ENCODE measurements at places on chromosomes 7 and 10. TPM values are rescaled to one million over a fixed set of nuclear protein-coding genes. Genes with fewer than 3 reads are reported as not detected.

- no peak for DNase-seq
Observed at GRCh38 chr7:41882745-41883420, 180.0 kb upstream of the INHBA start.

- DNase-seq: no peak
Observed at GRCh38 chr10:11147722-11148121, 130.1 kb downstream of the CELF2 start.

DNA sequence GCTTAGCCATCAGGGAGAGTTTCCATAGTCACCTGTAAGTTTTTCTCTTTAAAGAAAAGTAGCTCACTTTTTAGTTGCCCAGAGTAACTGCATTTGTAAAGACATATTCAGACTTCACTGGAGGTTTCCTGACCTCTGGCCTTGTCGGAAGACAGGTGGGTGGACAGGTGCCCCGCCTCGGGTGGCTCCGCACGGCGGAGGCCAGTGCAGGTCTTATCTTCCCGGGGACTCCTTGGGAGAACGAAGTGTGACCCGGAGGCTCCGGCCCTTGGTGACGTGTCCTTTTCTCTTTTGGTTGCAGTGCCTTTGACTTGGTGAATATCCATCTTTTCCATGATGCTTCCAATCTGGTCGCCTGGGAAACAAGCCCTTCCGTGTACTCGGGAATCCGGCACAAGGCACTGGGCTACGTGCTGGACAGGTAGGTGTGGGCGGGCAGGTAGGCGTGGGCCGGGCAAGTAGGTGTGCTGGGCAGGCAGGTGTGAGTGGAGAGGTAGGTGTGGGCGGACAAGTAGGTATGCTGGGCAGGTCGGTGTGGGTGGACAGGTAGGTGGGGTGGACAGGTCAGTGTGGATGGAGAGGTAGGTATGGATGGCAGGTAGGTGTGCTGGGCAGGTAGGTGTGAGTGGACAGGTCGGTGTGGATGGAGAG is 75.8 kb downstream of the NKX6-2 start:
- DNase-seq: peak; percentile 53

GRCh38 chr7:79458796-79459195 is 5.3 kb upstream of the MAGI2 start:
- no peak for DNase-seq

- peak; percentile 82 for DNase-seq
Observed at GRCh38 chr10:30027057-30028005, 32.1 kb downstream of the JCAD start.

- no peak for DNase-seq
Observed at GRCh38 chr7:38374507-38374906, 101.1 kb upstream of the TARP start.

GRCh38 chr7:19482628-19483027 is 226.2 kb downstream of the POLR1F start:
- DNase-seq: no peak

GRCh38 chr7:158323741-158324396 is 263.8 kb downstream of the PTPRN2 start:
- no peak for DNase-seq

- DNase-seq: no peak
Observed at GRCh38 chr7:140005754-140006503, 56.8 kb downstream of the PARP12 start.

GRCh38 chr7:8724080-8724718 is 290.8 kb downstream of the NXPH1 start:
- DNase-seq: no peak

- DNase-seq: no peak
Observed at GRCh38 chr10:97059872-97060205, 125.9 kb downstream of the SLIT1 start.

DNA sequence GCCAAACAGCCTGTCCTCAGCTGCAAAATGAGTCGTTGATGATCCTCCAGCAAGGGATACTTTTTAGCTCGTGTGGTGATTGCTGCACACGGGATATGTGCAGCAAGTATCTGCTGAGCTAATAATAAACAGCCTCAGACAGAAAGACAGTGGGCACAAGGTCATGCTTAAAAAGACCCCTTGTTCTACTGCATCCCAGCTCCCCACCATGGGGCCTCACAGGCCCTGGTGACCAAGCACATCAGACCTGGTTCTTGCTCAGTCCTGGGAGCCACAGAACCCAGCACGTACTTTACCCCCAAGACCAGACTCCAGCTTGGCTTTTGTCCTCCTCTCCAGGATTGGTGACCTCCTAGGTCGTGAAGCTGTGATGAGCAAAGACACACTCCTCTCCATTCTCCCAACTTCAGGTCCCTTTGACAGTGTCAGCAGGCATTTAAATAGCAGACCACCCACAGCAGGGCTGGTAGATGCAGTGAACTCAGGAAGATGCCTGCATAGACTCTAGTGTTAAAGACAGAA is 50.5 kb downstream of the EGFR start:
- no peak for DNase-seq

DNA sequence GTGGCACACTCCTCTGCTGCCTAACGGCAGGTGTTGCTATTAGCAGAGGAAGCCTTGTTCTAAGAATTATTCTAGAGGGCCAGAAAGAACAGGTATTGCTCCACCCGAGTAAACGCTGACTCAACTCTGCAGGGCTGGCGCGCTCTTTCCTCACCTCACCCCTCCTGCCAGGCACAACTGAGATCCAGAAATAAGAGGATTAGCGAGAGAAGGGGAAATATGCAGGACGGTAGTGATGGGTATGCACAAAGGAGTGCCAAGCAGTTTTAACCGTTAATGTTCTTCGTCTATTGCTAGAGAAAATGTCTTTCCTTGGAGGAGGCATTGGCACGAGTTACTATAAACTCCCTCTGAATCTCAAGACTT is 369 bp upstream of the SCIN start:
- DNase-seq: no peak

- DNase-seq: no peak
Observed at GRCh38 chr7:112462236-112462635, 12.0 kb downstream of the IFRD1 start.

DNA sequence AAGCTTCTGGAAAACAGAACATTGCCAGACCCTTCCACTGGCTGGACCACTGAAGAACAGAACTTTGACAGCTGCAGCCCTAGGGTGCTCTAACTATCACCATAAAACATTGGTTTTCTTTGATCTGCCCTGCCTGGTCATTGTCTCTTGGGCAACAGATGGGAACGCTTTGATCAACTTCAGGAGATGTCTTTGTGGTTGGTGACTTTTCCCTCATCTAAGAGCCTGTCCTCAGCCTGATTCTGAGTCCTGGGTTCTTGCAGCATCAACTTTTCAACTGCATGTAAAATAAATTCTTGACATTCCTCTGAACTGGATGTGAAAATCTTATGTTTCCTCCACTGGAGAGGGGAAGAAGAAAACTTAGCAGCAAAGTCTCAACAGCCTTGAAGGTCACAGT is 53.1 kb upstream of the ZNRF2 start:
- no peak for DNase-seq

DNA sequence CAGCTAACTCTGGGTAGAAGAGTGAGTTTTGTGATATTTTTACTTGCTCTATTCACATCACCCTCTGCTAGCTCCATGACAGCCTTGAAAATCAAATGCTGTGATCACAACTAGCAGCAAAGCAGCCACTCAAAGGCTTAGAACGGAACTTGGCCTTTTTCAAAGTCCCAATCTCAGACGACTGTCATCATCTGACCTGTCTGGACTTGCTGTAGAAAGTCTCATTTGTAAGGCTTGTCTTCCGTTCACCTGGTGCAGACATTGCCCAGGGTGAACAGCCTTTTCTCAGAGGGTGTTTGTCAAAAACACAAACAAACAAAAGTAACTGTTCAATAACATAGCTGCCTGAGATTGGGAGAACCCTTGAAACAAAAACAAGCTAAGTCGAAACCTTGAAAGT is 458.9 kb upstream of the ADARB2 start:
- no peak for DNase-seq

- no peak for DNase-seq
Observed at GRCh38 chr10:29537799-29538198, 97.0 kb downstream of the SVIL start.

DNA sequence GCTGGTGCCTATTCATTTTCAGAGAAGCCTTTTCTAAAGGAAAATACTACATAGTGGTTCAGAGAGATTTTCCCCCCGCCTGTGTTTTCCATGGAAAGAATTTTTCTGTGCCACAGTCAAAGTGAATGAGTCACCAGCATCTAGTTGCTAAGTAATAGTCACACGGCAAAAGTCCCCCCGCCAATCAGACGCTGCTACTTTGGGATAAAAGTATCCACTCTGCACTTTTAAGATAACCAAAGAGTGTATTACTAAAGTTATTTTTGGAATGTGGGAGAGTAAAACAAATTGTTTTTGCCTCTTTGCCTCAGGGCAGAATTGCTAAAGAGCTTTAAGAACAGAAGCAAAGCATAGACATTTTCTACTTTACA is 23.5 kb downstream of the ABLIM1 start:
- DNase-seq: peak; percentile 66

DNA sequence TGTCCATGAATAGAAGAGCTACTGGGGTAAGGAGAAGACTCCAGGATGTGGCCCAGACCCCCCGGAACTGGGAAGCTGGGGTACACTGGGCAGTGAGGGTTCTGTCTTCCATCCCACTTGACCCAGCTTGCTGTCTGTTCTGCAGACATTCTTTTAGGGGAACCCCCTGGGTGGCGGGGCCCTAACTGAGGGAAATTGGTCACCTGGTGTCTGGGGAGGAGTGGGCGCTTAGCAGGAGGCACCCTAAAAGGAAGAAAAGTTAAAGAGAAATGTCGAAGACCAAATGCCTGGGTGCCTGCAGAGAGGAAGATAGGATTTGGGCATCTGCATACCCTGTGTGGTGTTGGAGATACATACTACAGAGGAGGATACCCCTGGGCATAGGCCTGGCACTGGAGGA is 1.0 kb downstream of the AP1S1 start:
- no peak for DNase-seq

DNA sequence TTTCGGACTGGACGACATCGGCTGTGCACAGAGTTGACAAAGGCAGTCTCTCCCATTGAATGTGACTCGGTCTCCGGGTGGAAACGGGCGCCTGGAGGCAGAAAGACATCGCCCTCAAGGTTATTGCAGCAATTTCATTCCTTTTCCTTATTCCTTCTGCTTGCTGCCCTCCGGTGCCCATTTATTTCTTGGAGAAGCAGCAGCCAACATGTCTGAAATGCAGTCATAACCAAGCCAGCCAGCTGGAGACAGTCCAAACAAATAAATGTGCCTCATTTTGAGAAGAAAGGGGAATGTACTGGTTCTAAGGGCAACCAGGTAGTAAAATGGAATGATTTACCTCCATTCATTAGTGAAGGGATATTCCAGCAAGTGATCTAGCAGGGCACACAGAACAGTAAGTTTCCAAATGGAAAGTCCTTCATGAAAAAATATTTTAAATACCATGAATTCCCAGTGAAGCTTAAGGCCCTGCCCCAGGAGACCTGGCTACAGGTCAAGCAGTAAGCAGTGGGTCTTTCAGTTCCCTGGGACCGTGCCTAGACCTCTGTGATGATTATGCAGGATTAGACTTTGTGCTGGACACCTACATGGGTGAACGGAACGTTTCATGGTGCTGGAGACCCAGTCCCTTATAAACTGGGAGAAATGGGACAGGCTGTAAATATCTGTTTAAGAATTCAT is 86.6 kb downstream of the ABLIM1 start:
- no peak for DNase-seq

- DNase-seq: no peak
Observed at GRCh38 chr7:24786941-24787340, 29.7 kb upstream of the GSDME start.

DNA sequence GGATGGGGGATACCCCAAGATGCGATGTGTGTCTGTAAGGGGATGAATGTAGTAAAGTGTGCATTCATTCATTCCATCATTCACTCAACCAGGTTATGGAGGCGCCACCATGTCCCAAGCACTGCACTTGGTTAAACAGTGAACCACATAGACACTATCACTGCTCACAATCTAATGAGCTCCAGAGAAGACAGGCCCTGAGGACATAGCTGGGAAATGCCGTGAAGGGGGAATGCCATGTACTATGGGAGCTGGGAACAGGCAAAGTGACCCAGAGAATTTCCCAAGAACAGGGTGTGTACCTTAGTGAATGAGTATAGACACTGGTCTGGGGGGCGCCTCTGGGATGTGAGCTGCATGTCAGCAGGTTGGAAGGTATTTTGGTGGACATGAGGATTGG is 44.5 kb upstream of the LBX1 start:
- no peak for DNase-seq

- DNase-seq: no peak
Observed at GRCh38 chr10:100696477-100696901, 48.9 kb upstream of the PAX2 start.

DNA sequence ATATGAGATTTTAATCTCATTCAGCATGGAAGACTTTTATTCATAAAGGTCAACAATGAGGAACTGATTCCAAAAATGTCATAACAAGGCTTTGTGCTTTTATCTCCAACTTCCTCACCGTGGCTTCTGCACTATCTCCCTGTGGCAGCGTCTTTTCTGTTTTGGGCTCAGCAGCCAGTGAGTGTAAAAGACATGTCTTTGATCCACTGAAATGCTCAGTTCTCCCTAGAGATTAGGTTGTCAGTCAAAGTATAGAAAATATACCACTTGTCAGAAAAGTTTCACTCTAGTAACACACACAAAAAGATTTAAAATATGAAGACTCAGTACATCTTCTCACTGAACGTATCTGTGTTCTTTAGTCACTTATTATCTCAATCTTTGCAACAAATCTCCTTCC is 901.8 kb upstream of the ZWINT start:
- no peak for DNase-seq

DNA sequence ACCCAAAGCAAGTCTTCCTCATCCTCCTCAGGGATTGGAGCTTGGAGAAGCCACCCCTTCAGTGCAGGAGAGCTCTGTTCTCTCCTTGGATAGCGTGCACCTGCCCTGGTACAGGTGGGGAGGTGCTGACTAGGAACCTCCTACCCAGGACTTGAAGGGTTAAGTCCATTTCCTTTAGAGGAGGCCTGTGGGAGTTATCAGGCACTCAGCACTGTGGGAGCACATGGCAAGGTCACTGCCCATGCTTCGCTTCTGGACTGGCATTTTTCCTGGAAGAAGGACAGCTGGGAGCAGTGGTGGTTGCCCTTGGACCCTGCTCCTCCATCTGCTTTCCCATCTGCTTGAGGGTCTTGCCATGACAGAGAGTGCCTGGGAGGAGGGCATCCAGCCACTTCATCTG is 142.8 kb downstream of the CXCL12 start:
- no peak for DNase-seq

GRCh38 chr7:21317966-21318915 is 109.6 kb upstream of the SP4 start:
- no peak for DNase-seq

INMT gene
- 131 TPM for total RNA-seq

ZNF365 gene
- total RNA-seq: 0.18 TPM

GSDME gene
- 8.8 TPM for total RNA-seq

AKR1C8 gene
- 0.94 TPM for total RNA-seq

CASTOR2 gene
- total RNA-seq: 16.0 TPM

TRPV5 gene
- total RNA-seq: 0.22 TPM

PFKFB3 gene
- 87.7 TPM for total RNA-seq

TMEM26 gene
- 0.53 TPM for total RNA-seq

INPP5F gene
- 50.6 TPM for total RNA-seq

WDR86 gene
- total RNA-seq: 101 TPM

SPACDR gene
- 3.6 TPM for total RNA-seq

WIPF3 gene
- 5.3 TPM for total RNA-seq

CALML5 gene
- not detected for total RNA-seq

All from sciatic nerve (tissue), 2 donors.